Ascending aorta (tissue), 2 donors: ENCODE measurements at places on chromosomes 12 and 14. TPM values are rescaled to one million over a fixed set of nuclear protein-coding genes. Genes with fewer than 3 reads are reported as not detected.

Gene ENDOU
- total RNA-seq = not detected

Gene MANSC4
- not detected for total RNA-seq

Gene KCNH3
- not detected for total RNA-seq

Gene APOF
- total RNA-seq = not detected

Gene SCNN1A
- 14.3 TPM for total RNA-seq

Gene AKAP3
- total RNA-seq = 2.8 TPM

Gene MYBPC1
- total RNA-seq = not detected

Gene CMKLR1
- 45.3 TPM for total RNA-seq

Gene POTEG
- not detected for total RNA-seq

GRCh38 chr14:78974691-78975090 lies 804.5 kb downstream of the NRXN3 start:
- no peak for DNase-seq

GRCh38 chr14:91380610-91381371 lies 36.8 kb downstream of the CCDC88C start:
- DNase-seq = no peak

DNA sequence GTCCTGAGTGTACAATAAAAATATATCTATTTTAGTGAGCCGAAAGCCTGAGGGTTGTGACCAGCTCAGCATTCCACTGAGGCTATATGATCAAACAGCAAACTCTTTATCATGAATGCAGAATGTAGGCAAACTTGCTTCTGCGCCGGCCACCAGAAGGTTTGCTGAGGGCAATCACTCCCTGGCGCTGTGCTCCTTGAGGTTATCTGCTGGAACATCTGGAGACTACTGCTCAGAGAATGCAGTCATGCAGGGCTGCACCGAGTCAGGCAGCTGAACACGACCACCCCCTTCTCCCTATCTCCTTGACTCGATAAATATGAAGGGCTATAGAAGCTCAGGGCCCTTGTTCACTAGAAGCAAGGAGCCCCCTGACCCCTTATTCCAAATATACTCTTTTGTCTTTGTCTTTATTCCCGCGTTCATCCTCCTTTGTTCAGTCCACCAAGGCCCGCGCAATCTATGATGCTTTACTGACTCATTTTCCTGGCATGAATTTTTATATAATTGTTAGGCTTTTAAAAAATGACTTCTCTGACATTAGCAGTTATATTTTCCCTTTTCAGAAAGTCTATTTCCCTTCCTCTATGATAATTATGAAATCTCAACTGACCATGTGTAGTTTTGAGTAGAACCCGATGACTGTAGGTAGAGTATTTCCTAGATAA lies 1089.3 kb downstream of the SLC16A7 start:
- DNase-seq = no peak

- DNase-seq = no peak
Measured at GRCh38 chr14:104802394-104803184, 1.7 kb downstream of the ZBTB42 start.

- DNase-seq = no peak
Measured at GRCh38 chr12:24913130-24913529, 35.8 kb downstream of the BCAT1 start.

GRCh38 chr12:124842073-124842749 lies 21.5 kb downstream of the SCARB1 start:
- no peak for DNase-seq

GRCh38 chr12:107450541-107450940 lies 235.1 kb upstream of the PWP1 start:
- no peak for DNase-seq

GRCh38 chr14:23556700-23557440 lies 799 bp downstream of the THTPA start:
- DNase-seq = no peak
